ENCODE measurements at places on chromosomes 6 and 20.

- no peak for DNase-seq
Measured at GRCh38 chr6:35514587-35514986, 1.9 kb upstream of the TULP1 start.

GRCh38 chr20:18224968-18225568 lies 63.3 kb upstream of the ZNF133 start:
- peak; percentile 2 for DNase-seq

DNA sequence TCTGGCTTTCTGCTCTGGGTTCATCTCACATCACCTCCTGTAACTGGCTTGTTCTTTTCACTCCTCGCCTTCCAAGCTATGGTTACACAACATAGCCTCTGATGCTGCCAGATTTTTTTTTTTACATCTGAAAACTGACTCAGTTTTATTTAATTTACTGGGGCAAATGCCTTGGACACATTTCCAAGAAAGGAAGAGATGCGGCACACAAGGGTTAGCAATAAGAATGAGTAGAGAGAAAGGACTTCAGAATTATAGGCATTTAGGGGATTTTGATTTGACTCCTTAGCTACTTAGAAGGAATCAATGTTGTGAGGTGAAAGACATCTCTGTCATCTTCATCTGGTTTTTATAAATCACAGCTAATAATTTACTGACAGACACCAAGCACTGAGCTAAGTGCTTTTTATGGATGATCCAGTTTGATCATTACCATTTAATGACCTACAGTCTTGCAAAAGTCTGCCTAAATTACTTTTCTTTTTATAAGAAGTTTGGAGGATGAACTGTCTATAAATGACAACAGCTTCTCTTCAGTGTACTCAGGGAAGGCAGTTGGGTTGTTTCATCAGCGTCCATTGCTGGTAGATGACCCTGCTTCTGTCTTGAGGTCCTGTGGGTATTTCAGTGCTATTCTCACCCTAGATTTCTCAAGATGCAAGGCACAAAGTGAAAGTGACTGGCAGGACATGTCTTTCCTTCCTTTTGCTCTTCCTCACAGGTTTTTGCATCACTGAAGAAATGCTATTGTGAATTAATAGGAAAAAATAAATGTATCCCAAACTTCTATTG lies 31.1 kb downstream of the LAMA4 start:
- peak; percentile 93 for DNase-seq

GRCh38 chr6:2632976-2633584 lies 117.6 kb downstream of the MYLK4 start:
- no peak for DNase-seq

GRCh38 chr6:148407372-148407771 lies 64.7 kb downstream of the SASH1 start:
- peak; percentile 98 for DNase-seq

GRCh38 chr20:4445784-4446183 lies 275.9 kb upstream of the PRND start:
- no peak for DNase-seq

- DNase-seq = no peak
Measured at GRCh38 chr6:3380344-3381232, 76.3 kb downstream of the SLC22A23 start.

DNA sequence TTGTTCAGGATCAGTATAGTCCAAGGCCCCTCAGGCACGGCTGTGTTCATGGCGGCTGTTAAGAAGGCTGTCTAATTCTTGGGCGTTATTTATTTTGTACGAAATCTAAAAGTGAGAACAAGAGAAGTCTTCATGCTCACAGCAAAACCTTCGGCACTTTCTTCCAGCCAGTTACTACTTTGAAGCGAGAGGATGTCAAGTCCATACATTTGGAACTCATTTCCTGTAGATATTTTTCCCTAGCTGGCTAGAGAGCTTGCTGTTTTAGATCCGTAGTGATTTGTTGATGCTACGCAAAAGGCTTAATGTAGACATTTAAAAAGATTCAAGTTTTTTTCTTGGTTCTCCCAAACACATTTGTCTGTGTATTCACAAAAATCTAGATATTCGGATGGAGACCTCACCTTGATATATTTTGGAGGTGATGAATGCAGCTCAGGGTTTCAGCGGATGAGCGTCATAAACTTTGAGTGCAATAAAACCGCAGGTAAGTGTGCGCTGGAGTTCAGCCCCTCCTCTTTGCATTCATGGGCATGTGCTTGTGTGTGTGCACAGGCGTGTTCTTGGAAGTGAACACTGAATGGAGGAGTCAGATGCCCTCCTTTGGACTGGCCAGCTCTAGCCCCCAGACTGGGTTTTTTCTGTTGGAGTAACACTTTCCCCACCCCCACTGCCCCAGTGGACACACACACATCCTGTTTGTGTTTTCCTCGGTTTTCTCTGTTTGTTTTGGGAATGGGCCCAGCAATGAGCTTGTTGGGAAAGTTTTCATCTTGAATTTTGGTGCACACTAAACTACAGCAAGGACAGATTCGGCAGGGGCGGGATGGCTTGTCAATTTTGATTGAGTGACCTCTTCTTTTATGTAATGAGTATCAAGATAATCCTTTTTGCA lies 65.4 kb downstream of the IGF2R start:
- no peak for DNase-seq

DNA sequence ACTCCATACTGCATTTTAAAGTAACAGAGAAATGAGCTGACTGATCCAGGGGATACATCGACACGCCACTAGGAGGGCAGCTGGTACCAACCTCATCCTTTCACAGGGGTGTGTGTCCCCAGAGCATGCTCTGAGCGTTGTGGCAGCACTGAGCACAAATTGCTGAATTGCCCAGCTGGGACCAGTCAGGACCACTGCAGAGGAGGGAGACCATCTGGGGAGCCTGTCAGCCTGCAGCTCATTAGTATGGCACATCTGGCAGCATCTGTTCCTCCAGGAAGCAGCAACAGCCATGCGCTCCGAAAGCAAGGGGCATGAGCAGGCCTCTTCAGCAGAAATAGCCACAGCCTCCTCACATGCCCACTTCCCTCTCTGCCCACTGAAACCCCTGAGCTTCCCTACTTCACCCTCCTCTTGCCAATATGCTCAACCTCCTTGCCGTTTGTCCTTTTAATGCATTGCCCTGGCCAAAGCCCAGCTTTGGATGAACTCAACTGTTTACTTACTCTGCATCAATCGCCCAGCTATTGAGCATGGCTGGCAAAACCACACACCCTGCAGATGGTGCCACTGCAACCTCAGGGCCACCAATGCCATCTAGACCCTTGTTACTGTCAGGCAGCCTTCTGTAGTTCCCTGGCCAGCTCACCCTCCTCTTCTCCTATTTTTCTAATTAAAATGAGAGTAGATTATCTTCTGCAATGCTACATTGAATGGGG lies 77.6 kb upstream of the NEDD9 start:
- no peak for DNase-seq

GRCh38 chr20:37494796-37495195 lies 26.3 kb upstream of the NNAT start:
- DNase-seq = no peak

DNA sequence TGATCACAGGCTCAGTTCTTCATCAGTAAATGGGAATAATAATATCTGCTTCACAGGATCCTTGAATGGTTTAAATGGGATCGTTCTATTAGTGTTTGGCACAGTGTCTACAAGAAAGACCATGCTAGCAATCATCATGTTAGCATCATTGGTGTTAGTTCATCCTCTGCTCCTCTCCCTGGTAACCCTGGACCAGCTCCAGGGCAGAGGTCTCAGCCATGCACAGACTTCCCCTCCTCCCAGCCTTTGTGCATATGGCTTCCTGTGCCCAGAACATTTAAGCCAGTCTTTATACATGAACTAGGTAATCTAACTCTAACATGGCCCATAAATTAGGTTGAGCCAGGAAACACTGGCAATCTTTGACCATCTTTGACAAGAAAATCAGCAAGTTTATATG lies 180.2 kb downstream of the EPM2A start:
- DNase-seq = no peak

GRCh38 chr6:75657327-75657726 lies 55.6 kb downstream of the SENP6 start:
- DNase-seq = no peak

DNA sequence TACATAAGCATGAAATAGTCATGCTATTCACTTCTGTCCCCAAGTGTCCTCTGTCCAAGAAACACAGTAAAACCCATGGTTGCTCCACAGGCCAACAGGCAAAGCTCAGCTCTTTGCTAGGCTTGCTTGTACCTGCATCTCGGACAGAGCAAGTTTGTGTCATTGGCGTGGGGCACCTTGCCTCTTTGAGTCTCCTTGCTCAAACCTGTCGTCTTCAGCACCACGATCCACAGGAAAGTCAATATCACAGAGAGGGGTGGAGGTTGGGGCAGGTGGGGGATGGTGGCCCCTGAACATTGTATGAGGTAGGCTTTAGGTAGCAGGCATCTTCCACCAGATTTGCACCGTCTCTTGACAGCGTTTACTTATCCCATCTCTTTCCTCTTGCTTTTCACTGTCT lies 4.1 kb upstream of the TMEM14B start:
- no peak for DNase-seq

DNA sequence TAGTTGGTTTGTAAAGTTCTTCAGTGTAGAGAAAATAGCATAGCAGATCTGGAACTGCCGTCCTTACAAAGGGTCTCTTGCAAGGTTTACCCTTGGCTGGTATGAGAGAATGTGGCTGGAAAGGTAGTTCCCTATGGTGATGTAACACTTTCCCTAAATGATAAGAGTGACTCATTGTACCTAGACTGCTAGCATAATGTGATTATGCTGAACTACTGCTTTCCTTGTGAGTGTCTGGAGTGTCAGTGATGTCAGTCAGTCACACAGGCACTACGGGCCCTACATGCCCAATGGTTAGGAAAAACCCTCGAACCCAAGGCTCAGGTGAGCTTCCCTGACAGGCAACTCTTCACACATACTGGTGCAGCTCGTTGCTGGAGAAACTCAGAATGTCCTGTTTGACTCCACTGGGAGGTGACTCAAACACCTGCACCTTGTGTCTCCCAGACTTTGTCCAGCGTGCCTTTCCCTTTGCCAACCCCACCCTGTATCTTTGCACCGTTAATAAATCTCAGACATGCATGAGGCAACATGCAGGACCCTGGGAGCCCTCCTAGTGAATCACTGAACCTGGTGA lies 28.4 kb upstream of the LY86 start:
- no peak for DNase-seq

- no peak for DNase-seq
Measured at GRCh38 chr6:72350296-72350881, 271.5 kb upstream of the KCNQ5 start.

All from BJ (cell line).